ENCODE measurements at places on chromosomes 1 and 21. TPM values are rescaled to one million over a fixed set of nuclear protein-coding genes. Genes with fewer than 3 reads are reported as not detected.

Gene UMODL1
- total RNA-seq: not detected

Gene CELA2B
- total RNA-seq: not detected

Gene GPR25
- not detected for total RNA-seq

Gene CFAP126
- 0.32 TPM for total RNA-seq

Gene DMRTA2
- 0.26 TPM for total RNA-seq

Gene SAMSN1
- not detected for total RNA-seq

Gene OR10J1
- not detected for total RNA-seq

Gene SHISAL2A
- total RNA-seq: 0.28 TPM

Gene C1orf87
- not detected for total RNA-seq

Gene ADCY10
- total RNA-seq: not detected

Gene LRRC3
- total RNA-seq: 2.1 TPM

Gene CHI3L2
- total RNA-seq: 0.72 TPM

Gene CHD5
- total RNA-seq: 1.4 TPM

Gene AVPR1B
- total RNA-seq: not detected

Gene CBR3
- total RNA-seq: 12.6 TPM

Gene FAM151A
- 0.32 TPM for total RNA-seq

Gene ADAM30
- total RNA-seq: not detected

Gene AMY1A
- not detected for total RNA-seq

Gene PTPN22
- total RNA-seq: not detected

Gene LCK
- total RNA-seq: not detected

Gene DIRAS3
- total RNA-seq: 1.5 TPM

Gene C1QA
- not detected for total RNA-seq

Gene C1orf185
- total RNA-seq: not detected

Gene PPP1R12B
- 2.4 TPM for total RNA-seq

Gene BSND
- total RNA-seq: not detected

Gene TSPAN1
- total RNA-seq: 3.2 TPM

Gene CD247
- total RNA-seq: 0.93 TPM

Gene TMEM61
- total RNA-seq: 0.86 TPM

Gene CATSPERE
- total RNA-seq: 0.08 TPM

Gene BGLAP
- total RNA-seq: 0.21 TPM

Gene JAM2
- not detected for total RNA-seq

Gene PRAMEF17
- not detected for total RNA-seq

Gene TDRD10
- total RNA-seq: not detected

Gene CFAP74
- not detected for total RNA-seq

Gene CLEC20A
- not detected for total RNA-seq

Gene RORC
- total RNA-seq: 0.05 TPM

Gene KCNE1
- not detected for total RNA-seq

Gene CRNN
- total RNA-seq: not detected

Gene LRRC41
- 35.5 TPM for total RNA-seq

Gene MFAP2
- total RNA-seq: 0.39 TPM

Measured in A549 treated with Mapracorat at 1 μM for 4 hours (cell line).